ENCODE measurements at places on chromosomes 3 and 15.

- no peak for DNase-seq
These were observed 274.4 kb upstream of the UMPS start for GRCh38 chr3:124455891-124456290.

- DNase-seq, result no peak
These were observed 400.0 kb downstream of the ZIC1 start for GRCh38 chr3:147809206-147809605.

DNA sequence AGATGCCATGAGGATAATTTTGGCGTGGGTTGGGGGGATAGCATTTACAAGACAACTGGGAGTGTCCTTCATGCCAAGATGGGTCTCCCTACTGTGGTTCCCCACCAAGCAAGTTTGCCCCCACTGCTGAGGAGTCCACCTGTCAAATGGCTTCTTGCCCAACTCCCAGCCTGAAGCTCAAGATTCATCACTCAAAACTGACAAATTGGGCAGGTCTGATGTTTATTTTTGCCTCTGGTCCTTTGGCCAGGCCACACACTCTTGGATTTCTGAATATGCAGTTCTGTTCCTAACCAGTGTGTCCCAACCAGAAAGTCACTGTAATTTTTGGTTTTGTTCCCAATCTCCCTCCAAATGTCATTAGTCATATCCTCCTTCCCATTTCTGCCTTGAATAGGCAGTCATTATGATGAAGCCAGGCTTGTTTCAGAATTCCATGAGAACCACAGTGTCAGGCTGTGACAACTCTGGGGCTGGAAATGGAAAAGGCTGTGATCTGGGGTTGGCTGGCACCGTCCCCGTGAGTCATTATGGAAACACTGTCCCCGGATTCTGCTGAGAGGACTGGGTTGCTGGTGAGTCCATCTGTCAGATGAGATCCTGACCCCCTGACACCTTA lies 29.3 kb upstream of the MEF2A start:
- DNase-seq, result no peak

GRCh38 chr15:65829130-65829764 lies 37.2 kb upstream of the DENND4A start:
- peak; percentile 20 for DNase-seq

DNA sequence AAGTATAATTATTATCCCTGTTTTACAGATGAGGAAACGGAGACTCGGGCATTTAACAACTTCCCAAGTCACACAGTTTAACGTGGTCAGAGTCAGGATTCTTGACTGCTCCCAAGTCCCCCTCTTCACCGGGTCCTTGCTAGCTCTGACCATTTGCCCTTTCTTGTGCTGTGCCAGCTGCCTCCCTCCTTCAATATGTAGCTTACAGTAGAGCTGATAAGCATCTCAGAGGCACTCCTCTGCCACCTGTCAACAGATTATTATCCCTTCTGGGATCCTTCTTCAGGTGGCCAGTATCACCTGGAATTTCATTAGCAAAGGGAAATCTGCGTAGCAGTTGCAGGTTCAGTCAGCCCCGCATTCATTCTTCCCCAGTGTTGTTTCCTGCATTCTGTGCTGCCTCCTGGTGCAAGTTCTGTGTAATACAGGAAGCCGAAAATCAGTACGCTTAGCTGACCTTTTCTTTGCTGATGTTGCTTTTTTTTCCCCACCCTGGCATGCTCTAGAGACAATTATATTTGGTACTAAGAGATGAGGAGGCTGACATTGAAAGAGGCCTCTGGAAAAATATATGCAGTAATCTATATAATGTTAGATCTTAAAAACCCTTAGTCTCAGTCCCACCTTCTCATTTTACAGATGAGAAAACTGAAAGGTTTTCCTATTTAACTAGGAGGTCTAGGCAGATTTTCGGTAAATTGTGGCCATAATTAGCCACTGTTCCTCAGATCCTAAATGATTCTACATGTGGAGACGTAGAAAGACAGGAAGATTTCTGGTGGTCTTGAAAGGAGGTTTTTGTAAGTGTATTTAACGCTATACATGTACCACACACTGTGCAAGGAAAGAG lies 24.8 kb downstream of the TMOD2 start:
- DNase-seq, result peak; percentile 23

DNA sequence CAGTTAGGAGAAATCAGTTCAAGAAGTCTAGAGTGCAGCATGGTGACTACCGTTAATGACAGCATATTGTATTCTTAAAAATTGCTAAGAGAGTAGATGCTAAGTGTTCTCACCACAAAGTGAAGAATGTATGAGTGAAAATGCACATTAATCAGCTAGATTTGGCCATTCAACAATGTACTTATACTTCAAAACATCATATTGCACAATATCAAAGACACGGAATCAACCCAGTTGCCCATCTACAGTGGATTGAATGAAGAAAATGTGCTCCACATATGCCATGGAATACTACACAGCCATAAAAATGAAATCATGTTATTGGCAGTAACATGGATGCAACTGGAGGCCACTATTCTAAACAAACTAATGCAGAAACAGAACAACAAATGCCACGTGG lies 119.9 kb upstream of the NDN start:
- DNase-seq, result no peak

- no peak for DNase-seq
These were observed 12.1 kb upstream of the THSD4 start for GRCh38 chr15:71103102-71103676.

- DNase-seq, result no peak
These were observed 607 bp upstream of the SENP2 start for GRCh38 chr3:185585518-185585858.

GRCh38 chr3:34292605-34293300 lies 494.3 kb downstream of the PDCD6IP start:
- no peak for DNase-seq

All from right kidney (tissue), 9 donors.